ENCODE measurements at places on chromosomes 2 and 18. TPM values are rescaled to one million over a fixed set of nuclear protein-coding genes. Genes with fewer than 3 reads are reported as not detected.

DNA sequence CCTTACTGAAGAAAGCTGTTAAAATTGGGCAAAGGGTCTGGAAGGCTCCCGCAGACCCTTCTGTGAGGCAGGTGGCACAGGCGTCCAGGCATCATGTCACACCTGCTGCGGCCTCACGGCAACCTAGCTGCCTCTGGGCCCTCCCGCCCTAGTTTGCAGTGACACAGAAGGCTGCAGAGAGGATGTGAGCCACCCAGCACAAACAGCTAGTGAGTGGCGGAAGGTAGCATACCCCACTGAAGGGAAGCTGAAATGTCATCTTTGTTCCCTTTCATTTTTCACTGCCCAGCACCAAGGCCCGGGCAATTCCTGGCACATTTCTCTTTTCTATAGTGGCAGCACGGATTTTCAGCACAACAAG, 53.8 kb downstream of the TRAPPC12 start:
- DNase-seq = no peak
- H3K36me3 ChIP-seq = peaks cover 18% of the 10 kb centered on the region
- no peak overlapping the region for H3K4me3 ChIP-seq
- no peaks in the 10 kb centered on the region for H3K27me3 ChIP-seq
- peaks cover 4% of the 10 kb centered on the region for H3K4me1 ChIP-seq
- H3K27ac ChIP-seq = no peak overlapping the region

DNA sequence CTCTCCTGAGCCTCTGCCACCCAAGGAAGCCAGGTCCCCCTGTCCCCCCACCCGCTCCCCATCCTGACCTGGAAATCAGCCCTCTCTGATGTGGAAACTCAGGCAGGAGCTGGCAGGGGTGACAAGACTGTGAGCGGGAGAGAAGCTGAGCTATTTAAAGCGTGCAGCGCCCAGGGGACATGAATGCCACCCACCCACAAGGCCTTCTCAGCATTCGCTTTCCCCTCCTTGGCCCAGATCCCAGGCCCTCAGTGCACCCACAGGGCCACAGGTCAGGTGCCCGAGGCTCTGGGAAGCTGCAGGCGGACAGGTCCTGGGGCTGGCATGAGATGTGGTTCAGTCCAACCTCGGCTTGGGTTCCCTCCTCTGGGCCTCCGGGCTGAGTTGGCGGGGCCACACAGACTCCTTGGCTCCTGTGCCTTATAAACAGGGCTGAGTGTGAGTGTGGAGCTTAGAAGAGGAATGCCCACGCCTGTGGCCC, 168.3 kb downstream of the SMAD7 start:
- H3K27me3 ChIP-seq = no peaks in the 10 kb centered on the region
- peak overlapping the region; percentile 22 for H3K27ac ChIP-seq
- H3K36me3 ChIP-seq = peaks cover 25% of the 10 kb centered on the region
- H3K4me1 ChIP-seq = peaks cover 38% of the 10 kb centered on the region
- H3K4me3 ChIP-seq = no peak overlapping the region

- no peaks in the 10 kb centered on the region for H3K36me3 ChIP-seq
- peaks cover 3% of the 10 kb centered on the region for H3K4me1 ChIP-seq
- H3K27ac ChIP-seq = no peak overlapping the region
Measured at GRCh38 chr2:178403671-178404306, 47.2 kb downstream of the PRKRA start.

GRCh38 chr2:130756053-130756873, 923 bp downstream of the AMER3 start:
- no peak for DNase-seq
- H3K27me3 ChIP-seq = peaks cover 8% of the 10 kb centered on the region
- peaks cover 2% of the 10 kb centered on the region for H3K4me1 ChIP-seq
- H3K4me3 ChIP-seq = no peak overlapping the region
- no peak overlapping the region for H3K27ac ChIP-seq
- H3K36me3 ChIP-seq = no peaks in the 10 kb centered on the region

The MARCO gene
- not detected for total RNA-seq

The COL3A1 gene
- 408 TPM for total RNA-seq

The LOXHD1 gene
- total RNA-seq = not detected

The ANKRD44 gene
- total RNA-seq = 15.6 TPM

GRCh38 chr2:160783474-160783873, 289.9 kb upstream of the RBMS1 start:
- H3K27ac ChIP-seq = no peak overlapping the region
- H3K4me1 ChIP-seq = no peaks in the 10 kb centered on the region
- H3K36me3 ChIP-seq = no peaks in the 10 kb centered on the region

DNA sequence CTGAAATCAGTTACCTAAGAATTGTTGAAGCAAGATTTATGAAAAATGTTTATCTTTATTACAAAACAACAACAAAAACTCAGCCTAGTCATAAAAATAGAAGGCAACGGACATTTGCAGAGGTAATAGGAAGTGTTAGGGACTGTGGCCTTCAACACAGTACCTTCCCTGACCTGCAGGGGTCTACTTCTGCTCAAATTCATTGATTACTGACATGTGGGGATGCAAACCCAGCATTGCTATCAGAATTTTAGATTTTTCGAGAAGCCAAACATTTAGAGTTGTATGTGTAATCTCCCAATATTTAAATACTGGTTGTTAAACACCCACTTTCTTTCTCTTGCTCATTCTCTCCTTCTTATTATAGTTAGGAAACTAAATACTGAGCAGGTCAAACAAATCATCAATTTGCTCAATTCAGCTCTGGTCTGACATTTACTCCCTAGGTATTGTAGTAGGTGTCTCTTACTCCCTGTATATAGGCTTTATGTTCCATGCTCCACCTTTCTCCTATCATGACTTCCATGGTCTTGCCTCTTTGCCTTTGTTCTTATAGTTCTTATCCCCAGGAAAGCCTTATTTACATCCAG, 198.5 kb downstream of the UBE2E3 start:
- no peaks in the 10 kb centered on the region for H3K36me3 ChIP-seq
- H3K4me1 ChIP-seq = peaks cover 2% of the 10 kb centered on the region
- H3K27me3 ChIP-seq = no peaks in the 10 kb centered on the region
- no peak for DNase-seq
- no peak overlapping the region for H3K27ac ChIP-seq
- H3K4me3 ChIP-seq = no peak overlapping the region

GRCh38 chr2:127027715-127028114, 79.2 kb downstream of the BIN1 start:
- H3K27ac ChIP-seq = no peak overlapping the region
- no peak for DNase-seq
- H3K36me3 ChIP-seq = no peaks in the 10 kb centered on the region

- no peak overlapping the region for H3K4me3 ChIP-seq
- no peaks in the 10 kb centered on the region for H3K27me3 ChIP-seq
- no peaks in the 10 kb centered on the region for H3K36me3 ChIP-seq
- no peak overlapping the region for H3K27ac ChIP-seq
- no peak for DNase-seq
Measured at GRCh38 chr2:160908157-160908556, 252.1 kb upstream of the TANK start.

DNA sequence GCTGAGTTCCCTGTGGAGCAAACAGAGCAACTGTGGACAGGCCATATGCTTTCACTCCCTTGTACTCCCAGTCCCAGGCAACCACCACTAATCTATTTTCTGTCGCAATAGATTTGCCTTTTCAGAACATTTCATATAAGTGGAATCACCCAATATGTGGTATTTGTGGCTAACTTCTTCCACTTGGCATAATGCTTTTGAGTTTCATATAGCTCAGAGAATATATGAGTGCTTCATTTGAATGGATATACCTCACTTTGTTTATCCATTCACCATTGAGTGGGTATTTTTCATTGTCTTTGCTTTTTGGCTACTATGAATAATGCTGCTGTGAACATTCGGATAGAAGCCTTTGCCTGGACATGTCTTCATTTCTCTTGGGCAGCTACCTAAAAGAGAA, 151.9 kb downstream of the CERS6 start:
- no peaks in the 10 kb centered on the region for H3K4me1 ChIP-seq
- no peaks in the 10 kb centered on the region for H3K27me3 ChIP-seq
- no peak overlapping the region for H3K27ac ChIP-seq
- H3K4me3 ChIP-seq = no peak overlapping the region
- H3K36me3 ChIP-seq = no peaks in the 10 kb centered on the region

DNA sequence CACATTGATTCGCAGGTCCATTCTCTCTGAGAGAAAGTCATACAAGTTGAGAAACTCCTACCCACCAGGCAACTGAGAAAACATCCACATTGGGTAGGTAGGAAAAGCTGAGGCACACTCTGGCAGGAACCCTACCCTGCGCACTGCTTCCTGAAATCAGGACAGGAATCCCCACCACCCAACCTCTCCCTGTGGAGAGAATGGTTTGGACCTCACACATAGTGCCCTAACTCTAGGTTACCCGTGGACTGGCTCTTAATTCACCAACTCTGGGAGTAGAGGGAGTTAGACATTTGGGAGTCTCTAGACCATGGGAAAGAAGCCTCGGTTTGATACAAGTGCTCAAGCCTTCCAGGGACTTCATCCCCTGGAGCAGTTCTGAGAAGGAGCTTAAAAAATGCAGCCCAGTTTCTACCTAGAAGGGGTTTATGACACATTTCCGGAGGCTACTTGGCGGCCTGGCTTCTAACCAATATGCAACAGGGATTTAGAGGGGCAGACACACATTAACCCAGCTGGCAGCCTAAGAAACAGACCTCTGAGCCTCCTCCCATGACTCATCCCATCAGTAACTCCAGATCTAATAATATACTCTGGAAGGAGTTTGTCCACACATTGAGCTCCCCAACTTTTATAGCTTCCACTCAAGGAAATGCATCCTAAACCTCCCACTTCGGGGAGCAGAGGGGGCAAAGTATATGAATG, 136.7 kb downstream of the EML6 start:
- peak; percentile 89 for DNase-seq
- H3K4me1 ChIP-seq = peaks cover 2% of the 10 kb centered on the region

The FRZB gene
- total RNA-seq = 0.28 TPM

The PNO1 gene
- total RNA-seq = 14.7 TPM

GRCh38 chr2:14552818-14553217, 79.7 kb upstream of the LRATD1 start:
- no peak overlapping the region for H3K27ac ChIP-seq
- H3K27me3 ChIP-seq = no peaks in the 10 kb centered on the region
- H3K4me3 ChIP-seq = no peak overlapping the region
- H3K36me3 ChIP-seq = no peaks in the 10 kb centered on the region

DNA sequence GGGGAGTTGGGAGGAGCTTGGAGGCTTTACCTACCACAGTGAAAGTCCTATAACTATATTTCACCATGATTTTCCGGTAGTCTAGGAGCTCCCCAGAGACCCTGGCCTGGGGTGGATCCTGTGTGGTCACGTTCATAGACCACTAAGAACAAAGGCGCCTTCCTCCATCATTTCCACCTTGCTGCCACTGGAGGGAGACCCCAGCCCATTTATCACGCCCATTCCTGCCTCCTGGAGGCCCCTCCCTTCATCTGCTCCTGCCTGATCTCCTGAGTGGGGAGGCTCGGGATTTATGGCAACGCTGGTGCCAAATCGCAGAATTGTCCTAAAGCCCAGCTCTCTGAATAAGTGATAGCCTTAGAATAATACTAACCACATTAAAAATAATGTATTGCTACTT, 507.6 kb upstream of the SPHKAP start:
- DNase-seq = no peak
- H3K36me3 ChIP-seq = no peaks in the 10 kb centered on the region

DNA sequence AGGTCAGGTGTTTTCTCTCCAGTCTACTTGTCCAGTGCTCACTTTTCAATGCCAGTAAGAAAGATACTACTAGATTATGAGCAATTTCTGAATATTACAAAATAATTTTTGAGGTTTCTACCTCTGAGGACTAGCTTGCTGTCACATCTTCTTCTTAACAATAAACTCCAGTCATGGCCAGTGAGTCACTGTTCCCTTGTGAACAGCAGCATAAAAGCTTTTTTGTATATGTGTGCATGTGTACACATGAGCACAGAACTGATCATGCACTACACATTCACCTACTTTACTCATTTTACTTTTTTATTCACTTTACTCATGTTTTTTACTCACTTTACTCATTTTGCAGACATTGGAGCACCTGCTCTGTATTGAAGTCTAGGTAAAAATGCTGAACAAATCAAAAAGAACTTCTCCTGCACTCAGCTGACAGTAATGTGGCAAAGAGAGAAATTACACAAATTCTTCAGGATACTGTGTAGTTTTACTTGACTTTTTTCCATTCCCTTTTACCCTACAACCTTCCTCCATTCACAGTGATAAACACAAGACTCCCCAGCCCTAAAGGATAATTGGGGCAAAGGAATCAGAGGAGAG, 28.0 kb downstream of the ST6GAL2 start:
- no peaks in the 10 kb centered on the region for H3K36me3 ChIP-seq
- H3K27me3 ChIP-seq = no peaks in the 10 kb centered on the region

The CFC1B gene
- total RNA-seq = not detected

DNA sequence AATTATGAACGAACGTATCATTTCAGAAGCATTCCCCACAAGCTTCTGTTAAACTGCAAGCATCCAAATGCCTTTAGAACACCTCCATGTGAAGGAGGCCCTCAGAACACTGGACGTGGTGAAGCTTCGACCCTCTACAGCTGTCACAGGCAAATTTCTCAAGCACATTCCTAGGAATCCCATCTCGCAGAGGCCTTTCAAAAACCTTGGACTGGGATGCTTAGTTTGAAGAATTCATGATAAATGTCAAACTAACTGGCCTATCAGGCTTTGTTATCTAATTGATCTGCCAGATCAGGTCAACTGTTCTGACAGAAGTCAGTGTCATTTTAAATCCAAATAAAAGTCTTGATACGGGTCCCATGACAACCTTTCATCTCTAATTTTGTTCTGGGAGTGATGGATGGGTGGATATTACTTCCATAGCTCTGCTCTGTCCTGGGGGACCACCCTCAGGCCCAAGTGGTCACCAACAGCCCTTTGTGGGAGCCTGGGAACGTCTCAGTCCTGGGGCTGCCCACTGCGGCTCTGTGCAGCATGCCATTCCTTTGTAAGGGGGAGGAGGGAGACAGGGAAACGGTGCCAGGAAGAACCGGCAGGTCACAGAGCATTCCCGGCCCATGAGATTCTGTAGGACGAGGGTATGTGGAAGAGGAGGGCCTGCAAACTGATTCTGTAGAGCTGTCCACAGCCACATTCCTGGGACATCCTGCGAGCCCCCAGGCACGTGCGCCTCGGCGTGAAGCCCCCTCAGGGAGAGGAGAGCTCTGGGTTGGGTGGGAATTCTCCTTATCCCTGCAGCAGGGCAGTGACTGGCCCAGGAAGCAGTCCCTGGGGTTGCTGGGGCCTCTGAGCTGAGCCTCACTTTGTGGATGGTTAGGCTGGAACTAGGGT, 59.1 kb upstream of the PXDN start:
- DNase-seq = no peak
- H3K4me3 ChIP-seq = no peak overlapping the region
- no peaks in the 10 kb centered on the region for H3K4me1 ChIP-seq
- H3K27me3 ChIP-seq = peaks cover 5% of the 10 kb centered on the region
- no peaks in the 10 kb centered on the region for H3K36me3 ChIP-seq

Measured in IMR-90 (cell line).